Hindlimb muscle (tissue), 1 donor: ENCODE measurements at places on chromosomes 2 and 18.

DNA sequence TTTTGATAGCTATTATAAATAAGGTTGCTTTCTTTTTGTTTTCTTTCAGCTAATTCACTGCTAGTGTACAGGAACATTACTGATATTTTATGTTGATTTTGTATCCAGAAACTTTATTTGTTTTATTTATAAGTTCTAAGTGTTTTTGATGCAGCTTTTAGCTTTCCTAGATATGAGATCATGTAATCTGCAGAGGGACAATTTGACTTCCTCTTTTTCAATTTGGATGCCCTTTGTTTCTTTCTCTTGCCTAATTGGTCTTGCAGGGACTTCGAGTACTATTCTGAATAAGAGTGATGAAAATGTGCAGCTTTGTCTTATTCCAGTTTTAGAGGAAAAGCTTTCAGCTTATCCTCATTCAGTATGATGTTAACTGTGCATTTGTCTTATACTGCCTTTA is 643.4 kb upstream of the CDH2 start:
- no peak for DNase-seq

DNA sequence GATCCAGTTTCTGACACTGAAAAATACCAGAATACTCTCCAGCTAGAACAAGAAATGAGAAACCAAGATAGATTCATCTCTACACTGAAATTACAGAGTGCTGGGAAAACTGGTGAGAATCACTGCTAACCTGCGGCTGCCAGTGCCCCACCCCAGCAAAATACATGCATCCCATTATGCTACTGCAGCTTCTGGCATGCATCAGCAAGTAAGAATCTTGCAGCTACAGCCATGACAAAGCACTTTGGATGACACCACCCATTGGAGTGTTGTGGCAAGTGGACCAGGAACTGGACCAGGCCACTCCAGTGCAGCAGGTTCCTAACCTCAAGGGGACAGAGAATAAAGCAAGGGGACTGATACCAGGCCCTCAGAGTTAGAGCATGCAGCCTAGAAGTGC is 378.8 kb upstream of the ETAA1 start:
- DNase-seq, result no peak

GRCh38 chr2:102606353-102606752 is 13.0 kb upstream of the SLC9A2 start:
- no peak for DNase-seq

- DNase-seq, result no peak
Observed at GRCh38 chr2:240799033-240799820, 20.8 kb downstream of the KIF1A start.

- no peak for DNase-seq
Observed at GRCh38 chr2:88180605-88181240, 10.6 kb downstream of the THNSL2 start.

DNA sequence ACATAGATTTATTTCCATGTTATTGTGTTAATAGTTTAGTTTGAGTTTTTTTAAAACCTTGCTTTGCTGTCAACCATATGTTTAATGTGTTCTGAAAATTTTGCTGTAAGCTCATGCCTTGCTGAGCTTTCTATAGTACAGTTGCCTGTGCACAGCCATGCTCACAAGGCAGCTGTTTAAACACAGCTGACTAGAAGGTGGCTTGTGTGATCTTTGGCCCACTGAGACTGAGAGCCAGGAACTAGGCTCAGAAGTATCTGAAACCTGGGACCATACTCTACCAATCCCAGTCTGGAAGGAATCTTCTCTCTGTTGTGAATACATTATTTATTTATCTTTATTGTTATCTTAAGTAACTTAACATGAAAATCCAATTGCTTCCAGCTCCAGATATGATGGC is 350.5 kb downstream of the KIAA1328 start:
- no peak for DNase-seq

DNA sequence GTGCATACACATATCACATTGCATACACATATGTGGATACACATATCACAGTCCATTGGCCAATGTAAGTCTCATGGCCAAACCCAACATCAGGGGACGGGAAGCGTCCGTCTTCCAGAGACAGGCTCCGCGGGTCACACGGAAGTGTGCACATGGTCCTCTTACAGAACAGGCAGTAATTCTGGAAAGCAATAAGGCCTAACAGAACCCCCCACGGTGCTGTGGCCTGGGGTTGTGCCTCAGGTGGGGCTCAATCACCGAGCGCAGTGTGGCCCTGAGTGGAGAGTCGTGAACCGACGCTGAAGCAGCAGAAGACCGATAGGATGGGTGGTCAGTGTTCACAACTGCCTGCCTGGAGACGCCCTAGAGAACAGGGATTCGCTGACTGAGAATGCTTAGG is 857.3 kb downstream of the GALR1 start:
- no peak for DNase-seq

GRCh38 chr2:137964066-137964858 is at the start of gene HNMT:
Gene HNMT (plus strand): TSS chr2:137964473. CDS start chr2:137964492, 19 bp downstream.
- DNase-seq, result peak; percentile 40
